ENCODE measurements at places on chromosomes 4 and X. TPM values are rescaled to one million over a fixed set of nuclear protein-coding genes. Genes with fewer than 3 reads are reported as not detected.

Gene MCF2
- total RNA-seq, result 0.33 TPM

Gene GAR1
- 14.6 TPM for total RNA-seq

Gene GPR143
- total RNA-seq, result not detected

Gene PCYT1B
- total RNA-seq, result 3.5 TPM

Gene SLC4A4
- 3.6 TPM for total RNA-seq

Gene DCHS2
- total RNA-seq, result 0.71 TPM

Gene SNCA
- 9.1 TPM for total RNA-seq

Gene UGT2A1
- not detected for total RNA-seq

Gene ALB
- total RNA-seq, result 7.2 TPM

Gene SPARCL1
- 868 TPM for total RNA-seq

Gene ANOS1
- total RNA-seq, result 3.1 TPM

Gene RTL9
- total RNA-seq, result 0.19 TPM

Gene CT45A5
- total RNA-seq, result not detected

Gene CENPVL1
- total RNA-seq, result not detected

Gene NPFFR2
- not detected for total RNA-seq

Gene C4orf54
- 0.09 TPM for total RNA-seq

Gene TLR10
- 0.38 TPM for total RNA-seq

Gene SLC25A43
- total RNA-seq, result 14.7 TPM

Gene MSANTD1
- total RNA-seq, result 1.1 TPM

Gene MAP3K15
- total RNA-seq, result not detected

Gene CTAG2
- 1.2 TPM for total RNA-seq

Gene CPLX1
- total RNA-seq, result 5.1 TPM

Gene COMMD8
- total RNA-seq, result 16.7 TPM

Gene SSX2B
- not detected for total RNA-seq

Gene FABP2
- not detected for total RNA-seq

Gene SPANXN4
- total RNA-seq, result not detected

Gene GUCY1A1
- 108 TPM for total RNA-seq

Gene DUX4
- not detected for total RNA-seq

Gene SSX3
- not detected for total RNA-seq

Gene CXCL5
- total RNA-seq, result 0.14 TPM

Gene MAGEA9B
- not detected for total RNA-seq

Gene TRIM75
- not detected for total RNA-seq

Gene FANCB
- 2.0 TPM for total RNA-seq

Gene CXCL3
- total RNA-seq, result 1.8 TPM

Gene AREG
- total RNA-seq, result 2.9 TPM

Gene SULT1B1
- total RNA-seq, result 7.5 TPM

Gene ALPK1
- 24.4 TPM for total RNA-seq

Gene BMP3
- 0.29 TPM for total RNA-seq

Gene YIPF6
- total RNA-seq, result 41.2 TPM

Gene APEX2
- 8.5 TPM for total RNA-seq

Gene MAGEC3
- total RNA-seq, result 0.29 TPM

Gene NXF2B
- total RNA-seq, result not detected

Gene MXRA5
- 2.5 TPM for total RNA-seq

Gene CRMP1
- 0.81 TPM for total RNA-seq

Gene PPA2
- 67.2 TPM for total RNA-seq

Gene CXCR3
- 0.14 TPM for total RNA-seq

Gene EVC
- total RNA-seq, result 25.6 TPM

Gene LRP2BP
- 0.86 TPM for total RNA-seq

Gene MAGEA12
- not detected for total RNA-seq

Gene P2RY8
- 1.4 TPM for total RNA-seq

Gene FNIP2
- total RNA-seq, result 37.9 TPM

Gene ATP2B3
- total RNA-seq, result not detected

All from posterior vena cava (tissue), 2 donors.